ENCODE measurements at places on chromosomes 13 and 19. TPM values are rescaled to one million over a fixed set of nuclear protein-coding genes. Genes with fewer than 3 reads are reported as not detected.

Gene CD22
- total RNA-seq: 36.1 TPM

DNA sequence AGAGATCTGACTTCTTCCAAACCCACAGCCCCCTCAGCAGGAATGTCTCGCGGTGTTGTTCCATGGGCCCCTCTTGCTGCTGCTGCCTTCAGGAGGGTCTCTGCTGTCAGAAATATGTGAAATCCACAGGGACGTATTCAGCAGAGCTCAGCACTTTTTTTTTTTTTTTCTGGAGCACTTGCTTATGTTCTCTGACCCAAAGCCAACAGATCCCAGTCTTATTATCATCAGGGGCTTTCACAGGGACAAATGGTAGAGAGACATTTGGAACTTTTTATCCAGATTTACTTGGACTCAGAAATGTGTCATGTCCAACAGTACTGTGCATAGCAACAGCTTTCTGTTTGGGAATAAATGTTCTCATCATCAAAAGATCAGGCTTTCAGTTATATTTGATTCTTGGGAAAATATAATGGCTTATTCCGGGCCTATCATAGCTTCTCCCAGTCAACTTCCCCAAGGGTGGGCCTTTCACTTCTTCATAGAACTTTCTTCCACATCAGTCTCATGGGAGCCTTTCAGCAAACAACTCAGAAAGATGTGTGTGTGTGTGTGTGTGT, 332.7 kb downstream of the ZNF536 start:
- DNase-seq: no peak

- DNase-seq: no peak
Observed at GRCh38 chr13:44371421-44371820, 2.2 kb upstream of the SERP2 start.

Gene CLN5
- 32.8 TPM for total RNA-seq

GRCh38 chr13:34155931-34156607, 338.1 kb downstream of the RFC3 start:
- DNase-seq: no peak

DNA sequence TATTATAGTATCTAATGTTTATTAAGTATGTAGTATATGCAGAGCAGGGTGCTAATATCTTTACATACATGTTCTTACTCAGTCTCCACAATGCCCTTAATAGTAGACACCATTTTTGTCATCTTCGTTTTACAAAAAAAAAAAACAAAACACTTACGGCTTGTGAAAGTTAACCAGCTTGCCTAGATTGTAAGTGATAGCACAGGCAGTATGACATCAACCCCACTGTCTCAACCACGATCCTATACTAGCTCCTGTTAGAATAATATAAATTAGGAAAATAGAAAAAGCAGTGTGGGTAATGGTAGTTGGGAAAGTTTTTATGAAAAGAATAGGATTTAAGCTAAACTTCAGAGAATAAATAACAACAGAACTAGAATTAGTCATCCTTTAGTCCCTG, 34.3 kb downstream of the MICU2 start:
- DNase-seq: no peak

Gene OR10H4
- total RNA-seq: not detected

DNA sequence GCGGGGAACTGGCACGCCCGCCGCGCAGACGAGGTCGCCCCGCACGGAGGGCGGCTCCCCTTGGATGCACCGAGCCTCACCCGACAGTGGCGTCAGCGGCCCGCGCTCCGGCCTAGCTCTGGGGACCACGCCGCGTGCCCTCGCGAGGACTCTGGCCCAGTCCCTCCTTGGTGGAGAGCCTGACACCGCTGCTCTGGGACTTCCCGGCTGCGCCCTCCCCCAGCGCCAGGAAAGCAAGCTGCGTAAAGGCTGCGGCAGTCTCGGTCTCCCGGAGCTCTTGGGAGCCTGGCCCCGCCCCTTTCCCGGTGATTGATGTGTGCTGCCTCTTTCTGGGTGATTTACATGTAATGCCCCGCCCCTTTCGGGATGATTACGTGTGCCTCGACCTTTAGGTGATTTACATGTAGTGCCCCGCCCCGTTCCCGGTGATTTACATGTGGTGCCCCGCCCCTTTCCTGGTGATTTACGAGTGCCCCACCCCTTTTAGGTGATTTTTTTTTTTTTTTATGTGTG, at the start of gene LENG9:
LENG9 (minus strand) TSS at position 248 of the 513 bp plus-strand sequence. CDS start 252 bp downstream, outside the sequence.
- DNase-seq: peak; percentile 89

- DNase-seq: peak; percentile 42
Observed at GRCh38 chr19:13841962-13842290, 35.0 kb upstream of the NANOS3 start.

- no peak for DNase-seq
Observed at GRCh38 chr13:103324641-103325040, 258.4 kb upstream of the SLC10A2 start.

DNA sequence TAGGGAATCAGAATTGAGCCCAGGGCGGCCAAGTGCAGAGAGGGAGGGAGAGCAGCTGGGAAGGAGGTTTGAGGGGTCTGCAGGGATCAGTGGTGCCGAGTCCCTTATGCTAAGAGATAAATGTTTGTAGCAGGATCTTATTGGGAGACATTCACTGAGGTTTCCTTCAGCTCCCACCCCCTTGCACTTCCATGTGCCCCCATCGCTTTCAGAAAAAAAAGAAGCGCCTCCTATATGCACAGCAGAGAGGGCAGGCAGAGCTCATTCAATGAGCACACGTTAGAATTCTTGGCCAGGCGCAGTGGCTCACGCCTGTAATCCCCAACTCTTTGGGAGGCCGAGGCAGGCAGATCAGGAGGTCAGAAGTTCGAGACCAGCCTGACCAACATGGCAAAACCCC, 28.0 kb downstream of the CYP4F2 start:
- no peak for DNase-seq

- DNase-seq: no peak
Observed at GRCh38 chr19:3691372-3691716, 8.9 kb downstream of the PIP5K1C start.

DNA sequence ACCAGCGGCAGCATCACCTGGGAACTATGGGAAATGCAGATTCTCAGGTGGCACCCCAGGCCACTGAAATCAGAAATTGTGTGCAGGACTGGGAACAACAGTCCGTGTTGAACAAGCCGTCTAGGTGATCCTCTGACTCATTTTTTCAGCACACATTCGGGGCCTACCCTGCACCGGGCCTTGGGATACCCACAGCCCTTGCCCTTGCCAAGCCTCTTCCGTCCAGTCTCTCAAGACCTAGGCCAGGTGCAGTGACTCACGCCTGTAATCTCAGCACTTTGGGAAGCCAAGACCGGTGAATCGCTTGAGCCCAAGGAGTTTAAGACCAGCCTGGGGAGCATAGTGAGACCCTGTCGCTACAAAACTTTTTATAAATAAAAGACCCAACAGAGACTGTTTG, 18.3 kb downstream of the TGFB1 start:
- DNase-seq: no peak

GRCh38 chr13:49140910-49141611, 79.1 kb upstream of the MLNR start:
- no peak for DNase-seq

GRCh38 chr19:53659292-53659691, 27.5 kb downstream of the DPRX start:
- DNase-seq: no peak

Gene ZNF681
- total RNA-seq: 1.5 TPM

- no peak for DNase-seq
Observed at GRCh38 chr19:7590256-7590655, 5.4 kb upstream of the CAMSAP3 start.

- DNase-seq: no peak
Observed at GRCh38 chr13:27372896-27373295, 51.5 kb upstream of the GTF3A start.

GRCh38 chr19:2815923-2816322, 3.7 kb upstream of the ZNF554 start:
- DNase-seq: no peak

DNA sequence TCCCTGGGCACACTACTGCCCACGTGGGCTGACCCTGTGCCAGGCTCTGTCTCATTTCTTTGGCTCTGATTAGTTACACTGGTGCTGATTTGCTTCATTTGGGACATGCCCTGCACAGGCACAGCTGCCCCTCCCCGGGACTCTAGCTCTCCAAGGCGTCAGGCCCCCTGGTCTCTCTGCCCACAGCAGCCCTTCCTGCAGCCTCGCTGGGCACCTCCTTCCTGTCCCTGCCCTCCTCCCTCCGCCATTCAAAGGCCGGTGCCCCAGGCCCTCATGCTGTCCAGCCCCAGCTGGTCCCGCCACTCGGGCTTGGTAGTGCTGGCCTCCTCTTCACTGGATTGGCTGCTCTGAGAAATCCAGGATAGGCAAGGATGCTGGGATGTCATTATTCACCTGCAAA, 73.1 kb downstream of the ERICH6B start:
- no peak for DNase-seq

DNA sequence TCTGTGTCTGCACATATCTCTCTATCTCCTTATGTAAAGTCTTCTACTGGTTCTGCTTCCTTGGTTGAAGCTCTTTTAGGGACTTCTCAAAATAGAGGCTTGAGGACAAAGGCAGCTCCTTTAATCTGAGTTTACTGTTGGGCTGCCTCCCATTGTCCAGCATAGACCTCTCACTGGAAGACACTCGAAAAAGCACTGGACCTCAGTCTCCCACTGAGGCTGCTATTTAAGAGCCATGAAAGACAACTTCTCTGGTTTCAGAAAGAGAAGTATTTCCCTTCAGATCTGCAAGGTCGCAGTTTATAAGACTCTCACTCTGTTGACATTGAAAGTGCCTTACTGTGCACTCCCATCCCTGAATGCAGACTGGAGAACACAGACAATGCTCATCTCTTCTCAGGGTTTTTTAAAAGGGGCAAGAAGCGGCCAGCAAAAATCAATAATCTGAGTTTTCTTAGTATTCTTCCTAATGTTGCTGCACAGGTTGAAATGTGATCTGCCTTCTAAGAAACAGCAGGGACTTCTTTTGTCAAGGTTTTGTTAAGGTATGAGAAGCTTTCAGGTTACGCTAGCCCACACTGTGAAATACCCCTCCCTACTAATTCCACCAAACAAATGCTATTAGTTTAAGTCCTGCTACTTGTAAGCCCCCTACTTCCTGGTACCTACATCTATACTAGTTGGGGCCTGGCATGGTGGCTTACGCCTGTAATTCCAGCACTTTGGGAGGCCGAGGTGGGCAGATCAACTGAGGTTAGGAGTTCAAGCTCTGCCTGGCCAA, 450.0 kb upstream of the SLC10A2 start:
- no peak for DNase-seq

Gene MRPL4
- 44.2 TPM for total RNA-seq

Gene TMEM190
- not detected for total RNA-seq

GRCh38 chr13:104823071-104823470, 1712.4 kb downstream of the EFNB2 start:
- no peak for DNase-seq

Gene IL17D
- total RNA-seq: not detected

GRCh38 chr13:50914848-50915247, 5.3 kb downstream of the RNASEH2B start:
- DNase-seq: no peak

Gene LYL1
- total RNA-seq: 6.9 TPM

Gene CRX
- not detected for total RNA-seq

- DNase-seq: no peak
Observed at GRCh38 chr13:111204438-111205177, 89.5 kb downstream of the ARHGEF7 start.

Gene ATP5F1D
- 104 TPM for total RNA-seq

GRCh38 chr19:55013596-55013995, 24.5 kb downstream of the GP6 start:
- DNase-seq: no peak

DNA sequence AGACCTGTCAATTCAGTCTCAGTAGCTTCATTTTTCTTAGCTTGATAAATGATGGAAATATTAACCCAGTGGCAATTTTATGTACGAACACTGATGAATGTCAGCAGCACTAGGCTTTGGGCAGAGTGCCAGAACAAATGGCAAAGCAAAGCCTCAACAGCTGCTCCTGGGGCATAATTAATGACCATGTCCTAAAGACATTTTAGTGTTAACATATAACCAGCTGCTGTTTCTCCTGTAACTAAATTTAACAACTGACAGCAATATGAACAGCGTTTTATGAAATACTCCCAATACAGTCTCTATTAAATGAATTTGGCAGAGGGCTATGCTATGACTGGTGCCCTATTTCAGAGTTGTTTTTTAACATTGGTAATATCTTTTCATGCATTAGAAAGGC, 47.1 kb downstream of the ZNF568 start:
- DNase-seq: no peak

DNA sequence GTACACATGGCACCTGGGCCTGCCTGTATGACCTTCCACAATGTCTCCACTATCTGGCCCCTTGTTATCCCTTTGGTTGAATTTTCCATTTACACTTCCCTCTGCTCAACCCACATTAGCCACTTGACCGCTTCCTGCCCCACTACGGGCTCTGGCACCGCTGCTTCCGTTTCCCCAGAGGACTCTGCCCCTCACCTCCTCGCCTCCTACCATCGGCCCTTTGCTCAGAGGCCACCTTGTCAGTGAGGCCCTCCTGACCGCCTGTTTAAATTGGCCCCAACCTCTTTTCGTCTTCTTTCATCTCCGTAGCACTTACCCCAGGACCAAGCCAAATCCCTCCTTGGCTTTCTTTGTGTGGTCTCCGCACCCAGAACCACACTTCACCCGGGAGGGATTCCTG, 47.4 kb downstream of the SOX1 start:
- DNase-seq: no peak

GRCh38 chr13:45882626-45883025, 31.1 kb upstream of the SIAH3 start:
- DNase-seq: no peak

Gene UGGT2
- total RNA-seq: 0.67 TPM

Gene B3GNT8
- 3.4 TPM for total RNA-seq

DNA sequence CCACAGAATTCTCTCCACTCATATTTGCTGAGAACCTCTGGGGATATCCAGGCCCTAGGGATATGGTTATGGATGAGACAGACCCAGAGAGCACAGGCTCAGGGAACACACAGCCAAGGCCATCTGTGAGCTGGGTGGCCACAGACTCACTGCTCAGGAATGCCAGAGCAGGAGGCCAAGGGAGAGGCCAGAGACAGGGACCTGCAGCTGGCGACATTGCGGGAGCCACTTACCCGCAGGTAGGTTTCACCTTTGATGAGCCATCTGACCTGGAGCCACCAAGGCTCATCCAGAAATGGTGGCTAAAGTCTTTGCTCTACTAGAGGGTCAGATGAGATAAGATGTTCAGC, 29.4 kb downstream of the CCNE1 start:
- no peak for DNase-seq

- DNase-seq: no peak
Observed at GRCh38 chr19:4609878-4610511, 29.3 kb upstream of the TNFAIP8L1 start.

Gene NAPSA
- 0.73 TPM for total RNA-seq

DNA sequence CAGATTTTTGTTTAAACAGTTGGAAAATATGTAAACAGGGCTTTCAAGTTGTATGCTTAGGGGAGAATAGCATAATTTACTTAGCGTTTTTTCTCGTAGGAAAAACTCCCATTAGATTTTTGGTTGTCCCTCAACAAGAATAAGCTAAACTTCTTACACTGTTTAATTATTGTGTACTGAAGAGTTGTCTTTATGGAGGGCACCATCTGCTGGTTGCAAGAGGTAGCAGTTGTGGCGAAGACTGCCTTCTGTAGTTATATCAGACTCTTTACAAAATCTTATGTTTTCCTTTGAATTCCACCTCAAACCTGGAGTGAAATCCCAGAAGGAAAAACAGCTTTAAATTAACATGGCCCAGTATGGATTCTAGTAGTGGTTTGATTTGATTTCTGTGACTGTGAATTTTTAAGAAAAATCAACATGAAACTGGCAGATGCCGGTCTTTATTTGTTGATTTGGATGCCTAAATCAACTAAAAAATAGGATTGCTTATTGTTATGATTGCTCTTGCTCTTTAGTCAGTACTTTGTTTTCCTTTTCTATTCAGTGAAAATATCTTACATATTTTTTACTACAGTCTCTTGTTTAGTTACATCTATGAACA, 53.4 kb downstream of the PDS5B start:
- peak; percentile 14 for DNase-seq
